ENCODE measurements at places on chromosomes 6 and 20. TPM values are rescaled to one million over a fixed set of nuclear protein-coding genes. Genes with fewer than 3 reads are reported as not detected.

GRCh38 chr20:58651946-58652605 lies 993 bp downstream of the STX16 start:
- DNase-seq = peak; percentile 41

- DNase-seq = no peak
Observed at GRCh38 chr20:48912065-48912464, 9.4 kb upstream of the ARFGEF2 start.

DNA sequence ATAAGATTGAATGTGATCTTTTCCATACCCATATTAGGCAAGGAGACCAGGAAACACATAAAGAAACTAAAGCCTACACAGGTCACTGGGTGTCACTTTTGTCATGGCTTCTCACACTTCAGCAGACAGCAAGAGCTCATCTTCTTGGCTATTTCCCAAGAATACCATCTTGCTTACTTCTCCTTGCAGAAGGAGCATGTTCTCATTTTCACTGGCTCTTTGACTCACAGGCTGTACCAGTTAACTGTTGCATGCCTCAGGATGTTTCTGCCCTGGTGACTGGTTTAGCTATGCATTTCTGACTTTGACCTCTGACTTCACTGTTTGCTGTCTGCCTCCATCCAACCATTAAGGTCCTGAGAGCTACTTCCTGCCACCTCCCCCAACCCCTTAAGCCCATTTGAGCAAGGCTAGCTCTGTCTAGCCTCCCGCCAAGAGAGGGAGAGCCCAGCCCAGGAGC lies 40.3 kb upstream of the OGFRL1 start:
- peak; percentile 59 for DNase-seq

GRCh38 chr20:8002056-8002455 lies 17.5 kb downstream of the TMX4 start:
- no peak for DNase-seq

DNA sequence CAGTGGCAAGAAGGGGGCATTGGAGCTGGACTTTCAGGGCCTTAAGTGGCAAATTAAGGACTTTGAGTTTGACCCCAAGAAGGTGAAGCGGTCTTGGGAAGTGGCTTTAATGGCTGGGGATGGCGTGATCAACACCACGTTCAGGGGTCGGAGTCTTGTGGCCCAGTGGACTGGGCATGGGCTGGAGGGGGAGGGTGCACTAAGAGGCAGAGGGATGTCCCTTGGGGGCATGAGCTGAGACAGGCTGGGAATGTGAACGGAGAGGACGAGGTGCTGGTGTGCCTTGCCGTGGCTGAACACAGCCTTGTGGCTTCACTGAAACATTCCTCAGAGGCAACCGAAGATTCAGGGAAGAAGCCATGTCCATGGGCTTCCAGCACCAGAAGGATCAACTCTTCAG lies 227.0 kb downstream of the SYNDIG1 start:
- no peak for DNase-seq

ABCC10 gene
- 11.6 TPM for total RNA-seq

HSPA12B gene
- not detected for total RNA-seq
